Occipital lobe (tissue), 3 donors: ENCODE measurements at places on chromosomes 12 and 14.
A peak's percentile ranks its signal among the peaks of the same experiment; 100 is the strongest.

- DNase-seq: no peak
Observed at GRCh38 chr14:79279645-79280597, 931.4 kb downstream of the DIO2 start.

DNA sequence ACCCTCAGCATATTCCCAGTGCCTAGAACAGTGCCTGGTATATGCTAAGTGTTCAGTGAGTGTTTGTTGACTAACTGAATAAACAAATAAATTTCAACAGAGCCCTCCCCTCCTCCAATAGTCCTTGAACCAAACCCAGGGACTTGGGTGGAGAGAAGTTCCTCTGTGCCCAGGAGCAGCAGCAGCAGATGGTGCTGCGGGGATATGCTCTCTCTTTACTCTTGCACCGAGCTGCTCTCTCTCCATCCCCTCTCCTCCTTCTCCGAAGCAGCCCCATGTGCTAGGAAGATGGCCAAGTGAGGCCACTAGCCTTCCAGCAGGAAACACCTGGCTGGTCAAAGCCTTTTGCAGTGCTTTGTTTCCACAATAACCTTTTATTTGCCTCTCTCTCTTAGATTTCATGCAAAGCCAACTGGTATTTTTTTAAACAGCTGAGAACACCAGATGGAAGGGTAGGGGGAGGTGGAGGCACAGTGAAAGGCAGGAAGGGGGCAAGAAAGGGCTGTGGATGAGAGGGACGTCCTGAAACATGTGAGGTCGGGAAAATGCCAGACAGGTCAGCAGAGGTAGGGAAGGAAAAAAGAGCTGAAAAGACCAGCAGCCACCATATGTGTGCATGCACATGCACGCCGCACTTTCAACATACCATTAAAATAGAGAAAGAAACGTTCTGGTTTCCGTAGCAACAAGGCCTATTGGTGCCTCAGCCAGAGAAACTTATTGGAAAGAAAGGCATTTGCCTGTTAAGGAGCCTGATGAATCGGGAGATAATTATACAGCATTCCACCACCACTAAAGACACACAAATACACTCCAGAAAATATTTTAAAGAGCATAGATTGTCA, 78.9 kb downstream of the EMP1 start:
- DNase-seq: no peak

GRCh38 chr14:32193532-32193931, 8.3 kb upstream of the RNU6-7 start:
- no peak for DNase-seq

GRCh38 chr12:31518680-31519227, 72.2 kb downstream of the DENND5B start:
- DNase-seq: peak; percentile 12

- no peak for DNase-seq
Observed at GRCh38 chr12:63915105-63915800, 70.8 kb downstream of the SRGAP1 start.

DNA sequence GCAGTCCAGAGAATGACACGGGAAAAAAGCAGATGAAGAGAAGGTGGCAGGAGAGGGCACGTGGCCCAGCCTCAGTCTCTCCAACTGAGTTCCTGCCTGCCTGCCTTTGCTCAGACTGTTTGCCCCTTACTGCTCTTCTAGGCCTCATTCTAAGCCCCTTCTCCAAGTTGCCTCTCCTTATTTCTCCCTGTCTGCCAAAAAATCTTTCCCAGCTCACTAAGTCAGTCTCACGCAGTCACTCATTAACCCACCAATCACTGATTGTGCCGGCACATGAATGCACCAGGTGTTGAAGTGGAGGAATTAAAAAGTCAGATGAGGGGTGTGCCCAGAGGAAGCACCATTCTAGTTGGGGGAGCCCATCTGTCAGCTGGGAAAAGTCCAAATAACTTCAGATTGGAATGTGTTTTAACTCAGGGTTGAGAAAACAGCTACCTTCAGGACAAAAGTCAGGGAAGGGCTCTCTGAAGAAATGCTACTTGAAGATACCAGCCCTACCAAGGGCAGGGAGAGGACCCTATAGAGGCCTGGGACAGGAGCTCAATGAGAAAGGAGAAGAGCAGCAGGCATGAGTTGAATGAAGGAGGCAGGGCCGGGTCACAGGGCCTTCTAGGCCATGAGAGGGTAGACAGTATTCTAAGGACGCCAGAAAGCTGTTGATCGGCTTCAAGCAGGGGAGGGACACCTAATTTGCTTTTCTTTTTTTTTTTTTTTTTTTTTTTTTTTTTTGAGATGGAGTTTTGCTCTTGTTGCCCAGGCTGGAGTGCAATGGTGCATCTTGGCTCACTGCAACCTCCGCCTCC, 40.9 kb downstream of the DAD1 start:
- DNase-seq: no peak

- DNase-seq: no peak
Observed at GRCh38 chr12:10214136-10214894, 1.6 kb downstream of the GABARAPL1 start.

DNA sequence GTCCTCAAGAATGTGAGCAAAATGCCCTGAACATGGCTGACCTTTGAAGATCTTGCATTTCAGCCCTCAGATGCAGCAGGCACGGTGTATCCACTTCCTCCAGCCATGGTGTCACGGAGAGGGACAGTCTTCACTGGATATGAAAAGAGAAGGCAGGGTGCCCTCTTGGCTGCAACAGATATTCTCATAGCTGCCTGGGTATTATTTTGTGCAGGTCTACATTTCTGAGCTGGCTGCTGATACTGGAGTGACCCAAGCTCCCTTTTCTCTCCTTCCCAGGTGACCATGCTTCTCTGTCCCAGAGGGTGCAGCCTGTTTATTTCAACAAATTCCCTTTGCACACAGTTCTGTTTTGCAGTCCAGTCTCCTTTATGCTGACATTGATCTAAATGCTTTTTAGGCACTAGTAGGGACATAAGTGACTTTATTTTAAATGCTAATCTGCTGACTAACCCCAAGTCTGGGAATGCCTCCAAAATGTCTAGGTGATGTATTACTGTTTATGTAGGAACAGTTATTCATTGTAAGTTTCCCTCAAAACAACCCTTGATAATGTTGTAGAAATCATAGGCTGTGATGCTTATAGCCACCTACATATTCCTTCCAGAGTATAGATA, 17.4 kb upstream of the PYGL start:
- DNase-seq: no peak

GRCh38 chr12:32240831-32241230, 134.2 kb downstream of the BICD1 start:
- no peak for DNase-seq

- no peak for DNase-seq
Observed at GRCh38 chr12:59886131-59886733, 290.4 kb downstream of the SLC16A7 start.

DNA sequence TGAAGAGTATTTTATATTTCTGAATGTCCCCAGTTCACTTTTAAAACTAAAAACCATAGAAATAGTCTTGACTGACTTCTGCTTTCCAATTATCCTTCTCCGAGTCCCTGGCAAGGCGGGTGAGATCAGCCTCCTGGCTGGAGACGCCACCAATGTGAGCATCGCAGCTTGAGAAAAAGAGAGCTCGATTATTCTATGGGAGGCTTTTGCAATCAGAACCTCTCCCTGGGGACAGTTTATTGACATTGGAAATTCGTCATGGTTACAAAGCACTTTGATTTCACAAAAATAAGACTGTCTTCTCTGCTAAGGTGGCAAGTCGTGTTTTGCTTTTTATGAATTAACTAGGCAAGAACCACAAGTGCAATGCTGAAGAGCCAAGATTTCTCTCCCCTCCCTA, 23.6 kb upstream of the GPHB5 start:
- DNase-seq: no peak

- DNase-seq: no peak
Observed at GRCh38 chr12:39344926-39345325, 98.0 kb downstream of the KIF21A start.

GRCh38 chr12:103517161-103517560, 21.4 kb upstream of the C12orf42 start:
- no peak for DNase-seq

GRCh38 chr12:32148372-32148771, 41.7 kb downstream of the BICD1 start:
- no peak for DNase-seq

GRCh38 chr14:77864580-77864979, 64.7 kb downstream of the ADCK1 start:
- DNase-seq: no peak

GRCh38 chr12:22413592-22413991, 79.1 kb upstream of the ST8SIA1 start:
- no peak for DNase-seq

DNA sequence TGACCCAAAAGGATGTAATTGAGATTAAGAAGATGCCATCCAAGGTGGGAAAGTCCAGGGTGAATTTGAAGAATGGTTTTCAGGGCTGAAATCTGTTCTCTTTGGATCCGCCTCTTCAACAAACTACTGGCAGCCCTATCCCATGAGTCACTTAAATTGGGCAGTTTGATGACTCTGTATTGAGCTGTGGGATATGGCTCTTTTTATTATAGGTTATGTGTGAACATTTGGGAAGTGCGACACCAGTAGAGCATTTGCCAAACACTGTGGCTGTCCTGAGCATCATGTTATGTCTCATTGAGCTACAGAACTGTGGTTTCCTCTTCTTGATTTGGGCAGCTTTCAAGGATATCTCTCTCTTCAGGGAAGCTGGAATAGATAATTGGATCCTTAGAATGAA, 22.3 kb downstream of the IFT43 start:
- no peak for DNase-seq

GRCh38 chr12:109910969-109911348, 10.9 kb downstream of the TCHP start:
- DNase-seq: no peak

GRCh38 chr12:106131676-106132075, 7.1 kb downstream of the NUAK1 start:
- no peak for DNase-seq

GRCh38 chr12:25557830-25558436, 4.8 kb upstream of the LMNTD1 start:
- DNase-seq: no peak

- no peak for DNase-seq
Observed at GRCh38 chr12:49131894-49132461, 783 bp upstream of the TUBA1B start.

DNA sequence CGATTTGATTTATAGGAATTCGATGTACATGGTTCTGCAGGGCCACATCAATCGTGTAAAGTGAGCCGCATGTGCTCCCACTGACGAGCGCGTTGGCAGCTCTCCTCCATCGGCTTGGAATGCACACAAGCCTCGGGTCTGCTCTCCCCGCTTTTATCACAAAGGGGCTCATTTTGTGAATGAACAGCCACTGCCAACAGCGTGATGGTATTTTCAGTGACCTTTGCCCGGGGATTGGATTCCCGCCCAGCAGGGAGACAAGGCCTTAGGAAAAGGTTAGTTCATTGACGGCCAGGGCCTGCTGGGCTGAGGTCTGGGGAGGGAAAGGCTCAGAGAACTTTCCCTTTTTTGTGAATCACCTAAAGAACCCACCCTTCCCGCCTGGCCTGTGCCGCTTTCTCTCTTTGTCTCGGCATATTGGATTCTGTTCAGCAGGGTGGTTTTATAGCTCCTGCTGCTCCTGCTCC, 232.1 kb downstream of the MSRB3 start:
- DNase-seq: no peak

- DNase-seq: no peak
Observed at GRCh38 chr14:104969741-104970230, 8.4 kb downstream of the AHNAK2 start.

- DNase-seq: no peak
Observed at GRCh38 chr12:3114671-3115070, 37.5 kb downstream of the TSPAN9 start.

DNA sequence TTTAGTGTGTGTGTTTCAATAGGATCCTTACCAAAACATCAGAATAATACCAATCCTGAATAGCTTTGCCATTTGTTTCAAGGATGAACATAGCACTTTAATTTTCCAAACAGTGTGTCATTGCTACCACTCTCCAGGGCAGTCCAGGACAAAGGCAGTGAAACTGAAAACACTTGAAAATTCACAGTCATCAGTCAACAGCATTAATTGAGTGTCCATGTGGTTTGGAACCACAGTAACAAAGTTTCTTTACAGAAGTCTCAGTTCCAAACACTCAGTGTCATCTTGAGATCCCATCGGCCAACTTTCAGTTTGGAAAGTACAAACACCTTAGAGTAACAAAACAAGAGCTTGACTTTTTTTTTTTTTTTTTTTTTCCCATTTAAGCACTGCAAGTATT, 228.4 kb upstream of the SOX5 start:
- no peak for DNase-seq

DNA sequence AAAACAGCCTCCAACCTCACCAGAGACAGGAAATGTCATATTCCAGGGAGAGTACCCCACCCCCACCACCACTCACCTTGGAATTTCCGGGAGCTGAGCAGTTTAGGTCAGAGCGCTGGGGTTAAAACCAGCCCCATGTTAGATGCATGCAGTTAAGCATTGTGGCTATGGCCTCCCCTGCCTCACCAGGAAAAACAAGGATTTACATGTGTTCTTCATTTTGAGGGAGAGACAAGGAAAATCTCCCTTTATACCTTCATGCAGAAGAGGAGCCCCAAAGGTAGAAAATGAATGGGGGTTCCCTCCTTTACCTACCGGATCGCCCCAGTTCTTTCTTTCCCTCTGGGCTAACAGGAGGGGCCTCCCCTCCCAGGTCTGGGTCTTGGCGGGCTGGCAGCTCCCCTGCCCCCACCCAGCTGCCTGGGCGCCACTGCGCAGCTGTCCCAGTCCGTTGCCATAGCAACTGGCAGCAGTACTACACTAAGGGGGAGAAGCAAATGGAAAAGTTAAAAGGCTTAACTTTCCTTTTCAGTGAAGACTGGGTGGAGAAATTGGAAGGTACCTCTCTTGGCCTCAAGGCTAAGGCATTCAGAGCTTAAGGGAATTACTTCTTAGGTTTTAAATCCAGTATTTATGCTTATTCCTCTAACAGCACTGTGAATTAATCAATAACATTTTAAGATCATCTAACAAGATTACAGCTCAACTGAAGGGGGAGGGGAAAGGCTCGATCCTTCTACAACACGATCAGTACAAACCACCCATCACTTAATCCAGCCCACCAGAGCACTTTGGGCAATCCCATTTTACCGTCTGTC, 20.5 kb downstream of the CBX5 start:
- peak; percentile 78 for DNase-seq

GRCh38 chr12:92769124-92769901, 66.5 kb downstream of the PLEKHG7 start:
- no peak for DNase-seq

GRCh38 chr12:62291864-62292760, 31.9 kb downstream of the USP15 start:
- DNase-seq: no peak

DNA sequence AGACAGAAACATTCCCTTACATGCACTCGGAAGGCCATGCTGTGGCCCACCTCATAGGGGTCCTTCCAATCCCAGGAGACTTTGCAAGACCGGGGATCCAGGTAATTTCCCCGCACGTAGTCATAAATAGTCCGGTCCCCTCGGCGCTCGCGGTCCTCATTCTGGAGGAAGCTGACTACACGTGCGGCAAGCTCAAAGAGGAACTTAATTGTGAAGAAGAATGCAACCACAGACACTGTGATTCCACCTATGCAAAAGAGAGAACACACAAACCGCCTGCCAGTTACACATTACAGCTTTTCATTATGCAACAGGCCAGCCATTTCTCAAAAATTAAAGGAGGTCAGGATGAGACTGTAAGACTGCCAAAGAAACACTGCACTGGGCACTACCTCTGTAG, 28.4 kb downstream of the AREL1 start:
- no peak for DNase-seq
